ENCODE measurements at places on chromosomes 7 and 10.

DNA sequence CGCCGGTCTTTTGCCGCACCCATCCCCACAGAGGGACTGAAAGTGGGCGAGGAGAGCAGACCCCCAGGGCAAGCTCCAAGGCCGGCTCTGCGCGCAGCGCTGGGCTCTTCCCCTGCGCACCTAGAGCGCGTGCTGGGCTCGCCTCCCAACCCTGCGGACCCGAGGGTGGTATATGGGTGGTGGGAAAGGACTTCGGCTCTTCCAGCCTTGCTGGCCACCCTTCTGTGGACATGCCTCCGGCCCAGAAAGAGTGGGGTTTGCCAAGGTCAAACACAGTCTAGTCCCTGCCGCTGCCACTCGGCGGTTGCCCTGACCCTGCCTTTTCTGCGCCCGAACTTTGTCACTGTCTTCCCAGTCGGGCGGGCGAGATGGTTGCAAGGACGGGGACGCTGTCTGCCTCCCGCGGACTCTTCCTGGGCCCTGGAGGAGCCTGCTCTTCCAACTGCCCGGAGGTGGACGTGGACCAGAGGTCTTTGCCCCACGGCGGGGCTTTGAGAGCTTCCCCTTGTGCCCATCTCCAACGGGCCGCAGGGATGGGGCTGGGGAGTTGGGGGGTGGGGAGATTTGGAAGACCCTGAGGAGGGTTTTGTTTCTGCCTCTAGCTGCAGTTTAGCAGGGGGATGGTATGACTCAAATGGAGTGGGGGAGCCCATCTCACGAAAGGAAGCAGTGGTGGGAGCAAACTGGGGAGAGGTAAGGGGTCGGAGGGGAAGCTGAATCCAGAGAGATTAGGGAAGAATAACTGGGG, 1.5 kb downstream of the ADCY1 start:
- DNase-seq = no peak

DNA sequence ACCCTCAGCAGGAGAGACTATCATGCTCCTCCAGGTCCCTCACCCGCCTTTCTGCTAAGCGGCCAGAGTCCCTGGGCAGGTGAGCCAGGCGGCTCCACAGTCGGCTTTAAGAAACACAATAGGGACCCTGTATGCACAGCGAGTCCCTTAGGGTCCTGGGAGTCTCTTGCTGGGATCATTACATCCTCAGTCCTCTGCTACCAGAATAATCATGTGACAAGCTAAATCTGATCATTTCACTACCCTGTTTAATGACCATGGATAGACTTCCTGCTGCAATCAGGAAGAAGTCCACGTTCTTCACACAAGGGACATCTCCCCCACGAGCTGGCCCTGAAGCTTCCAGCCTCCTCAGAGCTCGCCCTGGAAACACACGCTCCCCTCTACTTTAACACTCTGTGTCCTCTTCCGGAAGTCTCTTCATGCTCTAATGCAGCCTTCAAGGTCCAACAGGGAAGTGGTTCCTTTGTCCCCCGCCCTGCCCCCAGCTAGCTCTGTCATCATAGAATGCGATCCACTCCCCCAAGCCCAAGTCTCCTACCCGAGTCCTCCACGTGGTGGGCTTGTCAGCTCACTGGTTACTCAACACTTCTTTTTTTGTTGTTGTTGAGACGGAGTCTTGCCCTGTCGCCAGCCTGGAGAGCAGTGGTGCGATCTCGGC, 101.5 kb downstream of the RNF216 start:
- DNase-seq = no peak

GRCh38 chr10:3432081-3432825, 259.7 kb upstream of the PITRM1 start:
- no peak for DNase-seq

- no peak for DNase-seq
Observed at GRCh38 chr10:57008189-57008588, 647.1 kb upstream of the ZWINT start.

DNA sequence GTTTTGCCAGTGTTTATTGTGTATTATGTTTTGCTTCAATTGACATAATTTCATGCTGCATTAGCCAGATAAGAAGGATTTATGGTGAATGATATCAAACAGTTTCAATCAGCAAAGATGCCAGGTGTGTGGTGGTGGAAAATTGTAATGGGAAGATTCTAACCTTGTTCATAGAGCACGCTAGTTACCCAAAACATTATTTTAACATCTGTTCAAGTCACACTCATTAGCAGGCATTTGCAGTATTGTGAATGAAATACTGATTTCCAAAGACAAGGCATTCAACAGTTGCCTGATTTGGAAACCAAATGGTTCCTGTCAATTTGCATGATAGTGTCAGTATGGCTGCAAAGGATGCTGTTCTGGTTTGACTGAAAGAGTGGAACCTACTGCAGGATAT, 129.7 kb downstream of the EPC1 start:
- DNase-seq = no peak

DNA sequence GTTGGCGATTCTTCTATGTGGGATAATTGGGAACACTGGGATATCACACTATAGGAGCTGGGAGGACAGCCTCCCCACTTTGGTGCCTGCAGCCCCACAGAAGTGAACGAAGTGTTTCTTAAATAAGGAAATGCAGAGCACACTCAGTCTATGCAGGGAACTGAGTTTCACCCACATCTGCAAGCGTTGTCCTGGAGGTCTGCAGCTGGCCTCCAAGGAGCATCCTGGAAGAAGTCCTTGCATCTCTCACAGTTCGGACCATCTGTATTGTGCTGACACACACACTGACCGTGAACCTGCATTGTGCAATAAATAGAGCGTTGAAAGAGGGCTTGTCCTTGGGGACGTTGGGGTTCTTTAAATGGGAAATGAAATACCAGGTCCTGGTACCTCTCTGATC, 25.8 kb downstream of the LAMB4 start:
- DNase-seq = no peak

GRCh38 chr7:35253710-35254495, at the start of gene TBX20:
TBX20 (minus strand) TSS chr7:35254100; CDS start chr7:35253620, 480 bp downstream.
- DNase-seq = peak; percentile 22

DNA sequence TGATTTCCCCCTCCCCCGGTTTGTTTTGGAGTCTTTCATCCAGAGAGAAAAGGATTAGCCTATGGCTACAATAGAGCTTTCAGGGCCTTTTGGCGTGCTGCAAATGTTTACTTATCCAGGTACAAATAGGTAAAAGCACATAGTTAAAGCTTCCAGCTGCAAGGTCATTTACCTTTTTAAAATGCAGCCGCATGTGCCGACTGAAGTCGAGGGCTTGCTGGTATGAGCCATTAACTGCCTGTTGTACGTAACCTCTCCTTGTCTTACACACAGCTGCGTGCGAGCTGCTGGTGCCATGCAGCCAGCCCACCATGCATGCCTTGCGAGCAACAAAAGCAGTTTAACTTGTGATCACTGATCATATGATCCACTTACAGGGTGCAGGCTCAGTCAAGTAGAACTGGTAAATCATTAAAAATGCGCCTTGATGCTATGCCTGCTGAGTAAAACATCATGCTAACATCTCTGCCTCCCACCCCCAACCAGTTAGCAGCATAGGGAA, 866.4 kb downstream of the LRMDA start:
- no peak for DNase-seq

DNA sequence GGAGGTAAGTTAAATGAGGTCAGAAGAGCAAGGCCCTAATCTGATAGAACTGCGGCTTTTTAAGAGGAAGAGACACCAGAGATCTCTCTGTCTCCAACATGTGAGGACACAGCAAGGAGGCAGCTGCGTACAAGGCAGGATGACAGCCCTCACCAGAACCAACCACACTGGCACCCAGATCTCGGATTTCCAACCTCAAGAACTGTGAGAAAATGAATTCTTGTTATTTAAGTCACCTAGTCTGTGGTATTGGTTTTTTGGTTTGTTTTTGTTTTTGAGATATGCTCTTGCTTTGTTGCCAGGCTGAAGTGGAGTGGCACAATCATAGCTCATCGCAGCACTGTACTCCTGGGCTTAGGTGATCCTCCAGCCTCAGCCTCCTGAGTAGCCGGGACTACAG, 127.2 kb downstream of the DLG5 start:
- DNase-seq = no peak

GRCh38 chr10:86547296-86547695, 25.7 kb upstream of the WAPL start:
- DNase-seq = no peak

DNA sequence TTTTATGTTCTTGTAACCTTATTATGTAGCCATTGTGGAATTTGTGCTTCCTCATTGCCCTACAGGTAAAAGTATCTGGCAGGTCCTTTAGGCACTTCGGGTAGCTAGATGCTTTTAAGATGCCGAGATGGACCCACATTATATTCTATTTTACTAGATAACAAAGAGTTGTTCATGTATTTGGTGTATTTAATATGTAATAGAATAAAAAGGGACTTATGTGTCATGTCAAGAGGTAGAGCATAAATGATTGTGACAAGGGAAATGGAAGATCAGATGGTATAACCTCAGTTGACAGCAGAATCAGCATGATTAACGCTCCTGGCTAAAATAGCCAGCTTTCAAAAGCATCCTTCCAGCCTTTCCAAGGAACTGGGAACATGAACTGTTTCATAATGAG, 50.6 kb downstream of the NPY start:
- no peak for DNase-seq

DNA sequence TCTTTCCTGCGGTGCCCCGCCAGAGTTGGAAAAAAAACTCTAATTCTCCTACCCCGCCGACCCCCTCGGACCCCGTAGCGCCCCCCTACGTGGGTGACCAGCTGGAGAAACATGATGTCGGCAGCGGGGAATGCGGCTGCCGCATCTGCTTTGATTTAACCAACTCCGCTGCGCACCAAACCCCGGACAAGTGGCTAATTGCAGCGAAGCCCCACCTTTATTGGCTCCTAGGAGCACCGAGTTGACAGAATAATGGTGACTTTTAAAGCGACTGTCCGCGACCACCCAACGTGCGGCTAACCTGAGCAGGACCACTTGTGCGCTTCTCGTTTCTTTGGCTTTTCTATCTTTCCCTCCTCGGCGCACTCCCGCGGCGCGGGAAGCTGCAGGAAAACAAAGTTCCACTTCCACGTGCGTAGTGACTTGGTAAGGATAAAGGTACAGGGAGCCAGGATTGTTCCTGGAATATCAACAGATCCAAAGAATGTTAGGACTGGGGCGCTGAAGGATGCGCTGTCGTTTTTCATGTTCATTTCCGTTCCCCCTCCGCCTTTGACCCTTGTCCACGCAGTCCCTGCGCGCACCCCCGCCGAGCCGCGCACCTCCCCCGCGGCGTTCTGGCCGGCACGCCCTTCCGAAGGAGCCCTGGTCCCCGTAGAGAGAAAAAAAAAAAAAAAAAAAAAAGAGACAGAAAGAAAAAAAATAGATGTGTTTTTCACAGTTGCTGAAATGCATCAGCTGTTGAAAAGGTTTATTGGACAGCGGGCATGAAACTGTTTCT, 1.4 kb downstream of the WNT16 start:
- DNase-seq = no peak

DNA sequence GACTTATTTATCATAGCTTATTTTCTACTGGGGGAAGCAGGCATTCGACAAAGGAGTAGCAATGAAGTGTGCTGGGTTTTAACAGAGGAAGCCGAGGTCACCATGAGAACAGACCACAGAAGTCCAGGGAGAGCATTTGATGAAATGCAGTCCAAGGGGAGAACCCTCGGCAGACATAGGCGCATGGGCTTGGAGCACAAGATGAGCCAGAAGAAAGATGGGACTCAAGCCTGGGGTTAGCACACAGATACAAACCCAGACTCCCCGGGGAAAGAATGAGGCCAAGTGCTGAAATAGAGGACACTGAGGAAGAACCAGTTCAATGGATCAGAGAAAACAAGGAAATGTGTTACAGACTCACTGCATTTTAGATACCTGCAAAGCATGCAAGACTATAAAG, 209.5 kb downstream of the FAM107B start:
- DNase-seq = no peak

- DNase-seq = no peak
Observed at GRCh38 chr10:124546957-124547646, 85.5 kb downstream of the LHPP start.

- no peak for DNase-seq
Observed at GRCh38 chr7:93765475-93765874, 125.1 kb downstream of the TFPI2 start.

Measured in NCI-H187 (cell line).